ENCODE measurements at places on chromosomes 12 and 14.
A peak's percentile ranks its signal among the peaks of the same experiment; 100 is the strongest.

- DNase-seq, result no peak
These were observed 1.8 kb downstream of the ARID2 start for GRCh38 chr12:45731190-45731775.

GRCh38 chr14:91405241-91405721 lies 12.3 kb downstream of the CCDC88C start:
- DNase-seq, result peak; percentile 61

DNA sequence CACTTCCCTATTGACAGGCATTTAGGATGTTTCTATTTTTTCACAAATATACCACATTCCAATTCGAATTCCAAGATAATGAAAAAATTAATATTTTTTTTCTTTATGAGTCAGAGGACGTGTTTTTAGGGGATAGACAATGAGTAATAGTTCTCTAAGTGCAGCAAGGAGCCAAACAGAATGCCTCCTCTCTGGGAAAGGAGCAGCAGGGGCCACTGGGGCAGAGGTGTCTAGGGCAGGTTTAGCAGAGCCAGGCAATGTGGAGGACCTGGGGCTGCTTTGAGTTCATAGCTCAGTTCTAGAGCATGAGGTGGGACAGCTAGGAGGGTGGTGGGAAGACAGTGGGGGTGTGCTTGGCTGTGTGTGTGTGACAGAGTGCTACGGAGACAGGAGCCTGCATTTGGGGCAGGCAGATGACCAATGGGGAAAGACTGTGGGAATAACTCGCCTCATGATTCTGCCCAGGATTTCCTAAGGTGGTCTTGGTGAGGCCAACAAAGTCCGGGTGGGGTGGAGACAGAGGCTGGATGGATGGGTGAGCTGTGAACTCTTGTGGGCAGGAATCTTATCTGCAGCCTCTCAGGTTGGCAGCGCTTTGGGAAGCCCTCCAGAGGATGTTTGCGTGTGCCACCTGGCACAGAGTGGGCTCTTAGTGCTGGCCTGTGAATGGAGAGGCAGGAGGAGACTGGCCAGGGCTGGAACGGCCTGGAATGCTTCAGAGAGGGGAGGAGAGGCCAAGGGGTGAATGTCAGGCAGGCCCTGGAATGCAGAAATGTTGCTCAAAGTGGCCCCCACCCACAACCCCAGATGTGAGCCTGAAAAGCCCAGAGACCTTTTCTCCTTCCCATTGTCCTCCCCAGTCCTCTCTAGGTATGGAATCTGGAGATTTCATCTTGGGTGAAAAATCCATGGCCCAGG lies 2.4 kb upstream of the KRT7 start:
- DNase-seq, result no peak

GRCh38 chr14:57051633-57052032 lies 217.1 kb downstream of the EXOC5 start:
- DNase-seq, result no peak

DNA sequence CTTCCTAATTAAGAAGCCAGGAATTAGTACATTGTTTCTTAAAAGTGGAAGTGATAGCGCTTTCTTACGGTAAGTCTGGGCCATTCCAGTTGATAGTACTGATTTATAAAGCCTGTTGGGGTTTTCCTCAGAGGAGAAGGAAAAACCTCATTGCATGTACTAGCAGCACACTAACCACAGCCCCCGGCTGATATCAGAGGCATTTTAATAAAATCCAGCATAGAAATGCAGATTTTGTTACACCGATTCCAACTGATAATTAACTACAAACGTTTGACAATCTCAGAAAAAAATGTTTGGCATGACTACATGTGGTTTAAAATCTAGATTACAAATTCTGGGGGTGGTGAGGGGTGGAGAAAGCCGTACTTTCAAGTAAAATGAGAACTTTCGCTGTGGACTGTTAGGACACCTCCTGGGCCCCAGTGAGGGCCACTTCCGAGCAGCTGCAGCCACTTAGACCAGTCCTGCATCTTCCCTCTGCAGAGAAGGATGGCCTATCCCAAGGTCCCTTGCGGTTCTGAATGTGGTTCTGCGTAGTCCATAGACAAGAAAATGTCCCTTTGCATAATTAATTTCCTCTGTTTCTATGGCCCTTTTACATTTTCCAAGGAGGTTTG lies 374.4 kb downstream of the NUAK1 start:
- DNase-seq, result no peak

- DNase-seq, result no peak
These were observed 2.6 kb downstream of the PDE6H start for GRCh38 chr12:14975457-14975856.

- no peak for DNase-seq
These were observed 358.7 kb downstream of the MED13L start for GRCh38 chr12:115918763-115919162.

DNA sequence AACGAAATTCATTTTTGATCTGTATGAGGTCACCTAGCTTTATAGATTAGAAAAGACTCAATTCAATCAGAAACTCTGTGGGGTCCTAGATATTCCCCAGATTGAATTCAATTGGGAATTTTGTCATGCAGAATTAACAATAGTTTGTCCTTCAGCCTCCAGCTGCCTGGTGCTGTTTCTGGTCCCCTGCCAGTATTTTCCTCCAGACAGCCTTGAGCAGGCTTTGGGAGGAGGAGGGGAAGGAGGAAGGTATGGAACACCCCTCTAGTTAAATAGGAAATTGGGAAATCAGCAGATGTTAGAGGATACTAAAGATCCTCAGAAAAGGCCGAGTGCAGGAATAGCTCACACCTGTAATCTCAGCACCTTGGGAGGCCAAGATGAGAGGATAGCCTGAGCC lies 10.6 kb downstream of the GRIP1 start:
- no peak for DNase-seq

GRCh38 chr12:67609226-67609870 lies 39.2 kb upstream of the DYRK2 start:
- DNase-seq, result no peak

DNA sequence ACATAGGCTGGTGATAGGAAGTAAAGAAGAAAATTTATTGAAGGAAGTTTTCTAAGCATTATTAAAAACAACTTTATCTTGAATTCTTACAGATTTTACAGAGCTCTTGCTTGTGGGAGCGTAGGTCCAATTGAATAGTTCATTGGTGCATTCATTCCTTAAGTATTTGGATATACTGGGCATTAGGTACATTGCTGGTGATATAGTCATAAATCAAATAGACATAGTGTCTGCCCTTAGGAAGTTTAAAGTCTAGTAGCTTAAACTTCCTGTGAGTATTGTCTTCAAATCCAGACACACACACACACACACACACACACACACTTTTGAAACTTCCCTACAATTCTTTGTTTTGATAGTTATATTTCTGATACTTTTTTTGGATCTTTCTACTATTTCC lies 226.7 kb downstream of the FUT8 start:
- DNase-seq, result no peak

GRCh38 chr12:113236539-113237399 lies 15.5 kb downstream of the TPCN1 start:
- DNase-seq, result no peak

- DNase-seq, result no peak
These were observed 144.0 kb upstream of the FBXO33 start for GRCh38 chr14:39576258-39576657.

DNA sequence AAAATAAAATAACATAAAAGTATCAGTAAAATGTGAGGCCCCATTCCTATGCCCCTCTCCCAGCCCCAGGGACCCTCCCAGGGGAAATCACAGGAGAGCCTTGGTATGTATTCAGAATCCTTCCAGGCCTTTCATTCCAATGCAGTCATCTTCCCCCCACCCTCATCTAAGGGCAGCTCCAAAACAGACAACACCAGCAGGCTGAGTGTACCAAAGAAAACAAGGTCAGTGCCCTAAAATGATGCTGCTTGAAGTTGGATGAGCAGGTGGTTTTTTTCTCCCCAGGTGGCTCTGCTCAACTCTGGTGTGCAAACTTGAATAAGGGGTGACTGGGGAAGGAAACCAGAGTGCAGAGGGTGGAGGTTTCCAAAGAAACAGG lies 56.2 kb downstream of the TSPAN9 start:
- no peak for DNase-seq

- DNase-seq, result no peak
These were observed 107.0 kb downstream of the PAPLN start for GRCh38 chr14:73344319-73344718.

DNA sequence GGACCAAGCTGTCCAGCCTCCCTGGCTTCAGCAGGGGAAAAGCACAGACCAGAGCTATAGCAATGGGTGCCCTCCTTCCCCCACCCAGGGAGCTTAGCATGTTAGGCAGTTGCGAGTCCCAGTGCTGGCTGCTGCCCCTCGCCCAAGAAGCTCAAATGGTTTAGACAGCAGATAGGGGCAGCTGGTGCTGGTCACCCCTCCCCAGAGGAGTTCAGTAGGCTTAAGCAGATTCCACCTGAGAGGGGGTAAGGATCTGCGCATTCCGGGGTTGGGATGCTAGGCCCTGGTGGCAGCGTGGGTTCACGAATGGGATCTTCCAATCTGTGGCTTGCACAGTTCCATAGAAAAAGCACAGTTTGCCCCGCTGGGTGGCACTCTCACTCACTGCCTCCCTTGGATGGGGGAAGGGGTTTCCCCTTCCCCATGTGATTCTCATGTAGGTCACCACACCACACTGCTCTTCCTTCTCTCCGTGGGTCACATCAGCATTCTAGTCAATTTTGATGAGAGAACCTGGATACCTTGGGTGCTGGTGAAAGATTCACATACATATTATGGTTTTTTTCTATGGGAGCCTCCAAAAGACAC lies 665.6 kb downstream of the C12orf50 start:
- DNase-seq, result no peak

GRCh38 chr14:22002860-22003284 lies 329.3 kb upstream of the OR4E1 start:
- peak; percentile 40 for DNase-seq

- no peak for DNase-seq
These were observed 6.1 kb downstream of the METTL3 start for GRCh38 chr14:21505012-21505553.

DNA sequence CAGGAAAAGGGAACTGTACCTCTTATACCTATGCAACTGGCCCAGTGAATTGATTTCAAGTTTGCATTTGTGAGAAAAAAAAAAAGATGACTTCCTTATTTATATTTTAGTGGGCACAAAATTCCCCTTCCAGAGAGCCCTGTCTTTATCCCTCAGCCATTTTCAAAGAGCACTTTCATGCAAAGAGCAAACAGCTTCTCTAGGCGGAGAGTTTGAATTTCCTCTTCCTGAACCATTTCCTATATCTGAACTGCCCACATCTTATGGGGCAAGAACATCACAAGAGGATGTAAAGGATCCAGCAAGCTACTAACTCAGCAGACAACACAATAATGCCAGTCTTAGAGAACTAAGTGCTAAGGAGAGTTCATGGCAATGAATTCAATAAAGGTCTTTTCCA lies 22.3 kb upstream of the PLXNC1 start:
- no peak for DNase-seq

- DNase-seq, result no peak
These were observed 466.4 kb downstream of the NPAS3 start for GRCh38 chr14:33404964-33405574.

- DNase-seq, result no peak
These were observed 10.9 kb downstream of the TCHP start for GRCh38 chr12:109910969-109911348.

- DNase-seq, result no peak
These were observed 104.2 kb upstream of the RTL1 start for GRCh38 chr14:101007765-101008164.

GRCh38 chr14:104545151-104545941 lies 34.2 kb upstream of the C14orf180 start:
- no peak for DNase-seq

DNA sequence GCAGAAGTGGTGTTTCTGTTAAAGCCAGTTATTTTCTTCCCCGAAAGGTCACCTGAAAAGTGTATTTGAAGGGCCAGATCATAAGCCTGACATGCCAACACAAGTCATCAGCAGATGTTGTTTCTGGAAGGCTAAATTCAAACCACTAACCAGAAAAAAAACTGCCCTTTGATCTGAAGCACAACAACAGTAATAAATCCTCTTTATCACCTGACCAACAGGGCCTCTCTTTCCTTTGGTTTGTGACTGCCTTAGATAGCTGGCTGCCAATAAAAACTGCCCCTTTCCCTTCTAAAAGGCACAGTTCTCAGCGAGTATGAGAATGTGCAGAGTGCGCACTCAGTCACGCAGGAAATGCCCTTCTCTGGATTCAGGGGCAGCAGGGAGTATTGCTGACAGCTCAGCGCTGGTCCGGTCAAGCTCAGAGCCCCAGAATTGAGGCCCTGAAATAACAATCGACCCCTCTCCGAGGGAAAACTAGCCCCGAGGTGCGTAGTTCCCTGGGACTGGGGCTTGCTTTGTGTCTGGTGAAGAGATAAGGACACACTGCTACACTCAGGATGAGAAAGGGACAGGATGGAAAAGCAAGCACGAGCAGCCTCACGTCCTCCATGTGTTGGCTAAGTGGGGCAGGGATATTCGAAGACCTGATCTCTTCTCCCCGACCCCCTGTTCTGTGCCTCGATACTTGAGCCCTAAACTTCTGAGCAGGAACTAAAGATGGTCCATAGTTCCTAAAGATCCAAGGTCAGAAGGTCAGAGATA lies 184.2 kb upstream of the GZMB start:
- no peak for DNase-seq

GRCh38 chr14:36515896-36516718 lies 3.9 kb downstream of the NKX2-1 start:
- no peak for DNase-seq

GRCh38 chr14:101859958-101860357 lies 98.4 kb downstream of the PPP2R5C start:
- no peak for DNase-seq
